Stimulated activated CD8-positive, alpha-beta memory T cell treated with anti-CD3 and anti-CD28 coated beads, Interleukin-12 subunit alpha, Interleukin-12 subunit beta, amount 100 ng/mL, for 1 hour (primary cell): ENCODE measurements at places on chromosomes 13 and 19.
A peak's percentile ranks its signal among the peaks of the same experiment; 100 is the strongest.

GRCh38 chr13:48738311-48738710, 84.6 kb downstream of the CYSLTR2 start:
- DNase-seq, result no peak

DNA sequence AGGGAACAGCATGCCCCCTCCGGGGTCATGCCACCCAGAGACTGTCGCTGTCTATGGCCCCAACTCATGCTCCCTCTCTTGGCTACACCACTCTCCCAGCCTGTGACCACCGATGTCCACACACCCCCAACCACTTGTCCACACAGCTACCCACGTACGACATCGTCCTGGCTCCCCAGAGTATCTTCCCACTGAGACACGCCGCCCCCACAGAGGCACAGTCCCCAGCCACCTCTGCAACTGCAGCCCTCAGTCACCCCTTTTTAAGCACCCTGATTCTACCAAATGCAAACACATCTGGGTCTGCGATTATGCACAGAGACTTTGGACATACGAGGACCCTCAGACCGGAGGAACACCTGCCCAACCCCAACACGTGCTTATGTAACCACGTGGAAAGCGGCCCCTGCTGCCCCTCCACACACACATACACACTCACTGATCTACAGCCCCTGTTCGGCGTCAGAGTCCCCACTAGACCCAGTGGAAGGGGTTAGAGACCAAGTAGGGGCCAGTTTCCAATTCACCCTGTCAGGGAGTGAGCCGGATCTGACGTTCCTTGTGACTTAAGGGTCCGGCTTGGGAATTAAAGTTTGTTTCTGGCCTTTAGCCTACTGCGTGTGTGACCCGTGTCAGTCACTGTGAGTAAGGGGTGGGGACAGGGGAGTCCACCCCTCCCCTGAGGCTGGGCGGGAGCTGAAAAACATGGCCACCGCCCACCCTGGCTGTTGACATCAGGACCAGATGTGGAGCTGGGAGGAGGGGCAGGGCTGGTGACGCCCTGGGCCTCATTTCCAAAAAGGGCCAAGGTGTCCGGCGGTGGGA, 11.9 kb upstream of the AXL start:
- DNase-seq, result no peak

- no peak for DNase-seq
Observed at GRCh38 chr19:4916292-4917082, 7.2 kb downstream of the UHRF1 start.

GRCh38 chr19:1172353-1173158, 1.5 kb downstream of the SBNO2 start:
- no peak for DNase-seq

DNA sequence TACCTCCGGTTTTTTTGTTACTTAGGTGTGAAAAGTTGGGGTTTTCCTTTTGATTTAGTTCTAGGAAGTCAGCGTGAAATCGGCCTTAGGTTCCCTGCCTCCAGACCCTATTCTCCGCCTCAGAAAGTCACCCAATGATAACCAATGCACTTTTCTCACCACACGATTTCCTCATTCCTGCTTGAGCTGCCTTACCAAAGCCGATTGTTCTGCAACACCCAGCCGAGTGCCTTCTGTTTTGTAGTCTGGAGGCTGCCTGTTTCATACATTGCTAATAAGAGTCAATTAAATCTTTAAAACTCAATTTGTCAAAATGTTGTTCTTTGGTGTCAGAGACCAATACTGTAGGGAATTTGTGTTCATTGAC, 39.7 kb downstream of the GJA3 start:
- DNase-seq, result no peak

DNA sequence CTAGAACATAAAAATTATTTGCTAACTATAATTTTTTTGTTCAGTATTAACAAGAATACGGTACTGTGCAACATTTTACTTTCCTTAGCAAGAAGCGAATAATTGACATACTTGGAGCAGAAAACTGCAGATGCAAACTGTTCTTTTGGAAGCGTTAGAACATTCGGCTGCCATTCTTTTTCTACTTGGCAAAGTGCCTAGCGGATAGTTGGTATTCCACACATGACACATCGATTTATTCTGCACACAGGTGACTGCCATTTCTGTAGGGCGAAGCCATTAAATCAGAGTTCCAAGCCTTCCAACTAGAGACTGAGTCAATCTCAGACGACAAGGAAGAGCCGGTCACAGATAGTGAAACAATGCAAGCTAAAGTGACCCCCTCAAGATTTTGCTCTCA, 117.4 kb downstream of the TRPC4 start:
- no peak for DNase-seq

DNA sequence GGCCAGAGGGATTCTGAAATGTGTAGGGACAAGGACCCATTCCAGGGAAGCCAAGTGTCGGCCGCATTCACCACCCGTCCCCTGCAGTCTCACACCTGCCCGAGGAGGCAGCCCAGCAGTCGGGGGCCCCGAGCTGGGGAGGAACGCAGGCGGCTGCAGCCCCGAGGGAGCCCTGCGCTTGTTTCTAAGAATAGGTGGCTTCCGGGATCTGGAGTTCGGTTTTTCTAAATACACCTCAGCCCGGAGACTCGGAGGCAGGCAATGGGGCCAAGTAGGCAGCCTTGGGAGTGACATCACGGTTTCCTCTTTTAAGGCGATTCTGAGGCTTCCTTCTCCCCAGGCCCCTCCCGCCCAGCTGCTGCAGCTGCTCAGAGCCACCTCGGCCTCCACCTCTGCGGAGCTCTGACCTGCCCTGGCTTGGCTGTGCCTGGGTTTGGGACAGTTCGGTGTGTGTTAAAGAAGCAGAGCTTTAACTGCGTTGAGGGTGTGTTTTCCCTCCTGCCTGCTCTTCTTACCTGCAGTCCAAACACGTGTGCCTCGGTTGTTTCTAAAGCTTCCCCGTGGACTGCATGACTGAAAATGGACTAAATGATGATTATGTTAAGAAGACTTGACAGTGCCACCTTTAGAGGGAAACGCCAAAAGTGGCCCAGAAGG, 80.5 kb downstream of the COL4A2 start:
- no peak for DNase-seq

DNA sequence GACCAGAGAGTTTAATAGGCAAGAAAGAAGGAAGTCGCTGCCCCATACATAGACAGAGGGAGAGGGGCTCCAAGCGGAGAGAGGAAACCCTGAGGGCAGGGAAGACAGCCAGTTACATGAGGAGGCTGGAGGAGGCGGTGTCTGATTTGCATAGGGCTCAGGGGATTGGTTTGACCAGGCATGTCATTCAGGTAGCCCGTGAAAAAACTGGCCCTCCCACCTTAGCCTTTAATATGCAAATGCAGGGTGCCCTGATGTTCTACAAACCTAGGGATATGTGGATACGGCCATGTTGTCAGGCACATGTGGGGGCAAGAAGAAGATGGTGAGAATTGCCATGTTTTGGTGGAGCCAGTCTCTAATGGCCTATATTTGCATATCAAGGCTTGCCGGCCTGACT, 1461.6 kb downstream of the PCDH9 start:
- DNase-seq, result no peak

DNA sequence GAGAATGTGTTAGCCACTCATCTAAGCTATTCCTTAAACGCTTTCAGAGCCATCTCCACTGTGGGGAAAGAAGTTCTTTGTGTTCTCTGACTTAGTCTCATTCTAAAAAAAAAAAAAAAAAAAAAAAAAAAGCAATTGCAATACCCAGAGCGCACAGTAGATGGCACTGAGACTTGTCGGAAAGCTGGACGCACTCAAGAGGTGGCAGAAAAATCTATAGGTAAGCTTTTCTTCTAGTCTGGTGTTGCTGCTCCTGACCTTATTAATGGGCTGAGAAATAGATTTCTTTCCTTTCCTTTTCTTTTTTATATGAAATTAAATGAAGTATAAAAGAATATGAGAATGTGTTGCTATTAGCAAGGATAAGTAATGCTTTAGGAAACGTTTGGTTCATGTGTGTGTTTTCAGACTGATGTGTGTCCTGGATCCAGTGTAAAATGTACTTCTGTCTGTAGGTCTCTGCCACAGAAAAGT, 4.7 kb upstream of the GJB2 start:
- DNase-seq, result peak; percentile 20

DNA sequence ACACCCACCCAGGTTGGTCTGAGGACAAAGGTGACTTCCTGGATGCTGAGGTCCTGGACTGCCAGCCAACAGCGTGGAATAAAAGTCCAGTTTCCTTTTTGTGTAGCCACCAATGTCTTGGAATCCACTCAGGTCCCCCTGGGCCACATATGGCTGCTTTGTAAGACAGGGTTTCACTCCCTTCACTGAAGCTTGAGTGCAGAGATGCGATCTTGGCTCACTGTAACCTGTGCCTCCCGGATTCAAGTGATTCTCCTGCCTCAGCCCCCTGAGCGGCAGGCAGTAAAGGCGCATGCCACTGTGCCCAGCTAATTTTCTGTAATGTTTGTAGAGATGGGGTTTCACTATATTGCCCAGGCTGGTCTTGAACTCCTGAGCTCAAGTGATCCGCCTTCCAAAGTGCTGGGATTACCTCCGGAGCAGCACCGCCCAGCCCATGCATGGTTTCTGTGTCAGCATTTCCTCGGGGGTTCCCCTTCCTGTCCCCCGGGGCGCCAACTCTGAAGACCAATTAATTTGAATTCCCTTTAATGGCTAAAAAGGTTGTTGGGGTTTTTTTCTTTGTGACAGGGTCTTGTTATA, 17.5 kb downstream of the KANK2 start:
- DNase-seq, result no peak

DNA sequence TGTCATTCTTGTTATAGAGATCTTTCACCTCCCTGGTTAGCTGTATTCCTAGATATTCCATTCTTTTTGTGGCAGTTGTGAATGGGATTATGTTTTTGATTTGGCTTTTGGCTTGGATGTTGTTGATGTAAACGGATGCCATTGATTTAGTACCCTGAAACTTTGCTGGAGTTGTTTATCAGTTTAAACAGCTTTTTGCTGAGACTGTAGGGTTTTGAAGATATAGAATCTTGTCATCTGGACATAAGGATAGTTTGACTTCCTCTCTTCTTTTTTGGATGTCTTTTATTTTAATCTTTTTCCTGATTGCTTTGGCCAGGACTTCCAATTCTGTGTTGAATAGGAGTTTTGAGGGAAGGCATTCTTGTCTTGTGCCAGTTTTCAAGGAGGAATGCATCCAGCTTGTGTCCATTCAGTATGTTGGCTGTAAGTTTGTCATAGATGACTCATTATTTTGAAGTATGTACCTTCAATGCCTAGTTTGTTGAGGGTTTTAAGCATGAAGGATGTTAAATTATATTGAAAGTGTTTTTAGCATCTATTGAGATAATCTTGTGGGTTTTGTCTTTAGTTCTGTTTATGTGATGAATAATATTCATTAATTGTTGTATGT, 16.8 kb downstream of the ZNF431 start:
- DNase-seq, result no peak

DNA sequence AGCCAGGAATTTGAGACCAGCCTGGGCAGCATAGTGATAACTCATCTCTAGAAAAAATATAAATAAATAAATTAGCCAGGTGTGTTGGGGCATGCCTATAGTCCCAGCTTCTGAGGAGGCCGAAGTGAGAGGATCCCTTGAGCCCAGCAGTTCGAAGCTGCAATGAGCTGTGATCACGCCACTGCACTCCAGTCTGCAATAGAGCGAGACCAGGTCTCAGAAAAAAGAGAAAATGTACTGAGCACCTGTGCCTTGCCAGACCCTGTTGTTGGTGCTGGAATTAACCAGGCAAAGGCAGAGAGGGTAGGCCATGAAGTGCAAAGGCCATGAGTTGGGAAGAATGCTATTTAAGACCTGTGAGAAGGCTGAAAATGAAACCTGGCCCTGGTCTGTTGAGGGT, 2.7 kb downstream of the CYTH2 start:
- no peak for DNase-seq

DNA sequence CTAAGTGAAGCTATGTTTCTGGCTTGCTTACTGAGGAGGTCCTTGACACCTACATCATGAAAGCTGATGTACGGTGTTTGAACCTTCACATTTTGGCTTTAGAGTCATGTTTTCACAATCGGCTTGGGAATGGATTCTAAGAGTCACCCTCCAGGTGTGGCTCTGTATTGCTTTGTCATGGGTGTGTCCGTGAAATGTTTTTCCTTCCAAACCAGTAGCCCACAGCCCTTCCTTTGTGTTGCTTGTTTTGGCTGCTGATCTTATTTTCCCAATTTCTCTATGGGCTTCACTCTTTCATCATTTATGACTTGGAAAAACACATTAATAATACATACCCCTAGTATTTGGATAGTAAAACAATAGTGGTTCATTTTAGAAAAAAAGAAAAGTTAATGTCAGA, 240.6 kb downstream of the GGACT start:
- no peak for DNase-seq

GRCh38 chr19:49110567-49110966, 3.6 kb upstream of the LIN7B start:
- DNase-seq, result no peak

DNA sequence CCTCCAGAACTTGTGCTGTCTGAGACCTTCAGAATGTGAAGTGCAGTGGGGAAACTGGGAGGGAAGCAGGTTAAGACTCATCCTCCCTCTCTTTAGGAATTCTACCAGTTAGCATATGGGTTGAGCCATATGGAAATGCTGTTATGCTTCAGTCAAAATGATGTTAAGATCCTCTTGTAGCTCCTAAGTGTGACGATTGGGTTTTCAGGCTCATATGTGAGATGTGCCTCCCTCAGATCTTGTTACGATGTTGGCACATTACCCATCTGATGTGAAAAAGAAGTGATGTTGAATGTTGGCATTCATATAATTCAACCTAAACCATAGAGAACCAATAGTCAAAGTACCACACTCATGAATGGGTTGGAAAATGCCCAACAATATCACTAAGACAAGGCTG, 67.8 kb upstream of the IPO5 start:
- no peak for DNase-seq

- DNase-seq, result no peak
Observed at GRCh38 chr13:24511816-24512196, 772 bp downstream of the PARP4 start.

GRCh38 chr13:84606616-84607015, 724.3 kb upstream of the SLITRK1 start:
- no peak for DNase-seq

DNA sequence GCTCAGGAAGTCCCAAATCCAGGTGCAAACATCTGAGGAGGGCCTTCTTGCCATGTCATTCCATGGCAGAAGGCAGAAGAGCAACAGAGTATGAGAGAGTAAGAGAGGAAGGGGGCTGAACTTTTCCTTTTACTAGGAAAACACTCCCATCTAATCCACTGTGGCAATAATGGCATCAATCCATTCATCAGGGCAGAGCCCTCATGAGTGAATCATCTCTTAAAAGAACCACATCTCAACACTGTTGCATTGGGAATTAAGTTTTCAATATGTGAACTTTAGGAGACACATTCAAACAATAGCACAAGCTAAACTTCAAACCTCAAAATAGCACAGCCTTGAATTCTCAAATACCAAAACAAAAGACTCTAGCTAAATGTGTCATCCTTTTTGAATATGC, 264.5 kb downstream of the KCTD12 start:
- DNase-seq, result no peak

GRCh38 chr19:49056101-49056901, 1.2 kb downstream of the CGB7 start:
- DNase-seq, result no peak

DNA sequence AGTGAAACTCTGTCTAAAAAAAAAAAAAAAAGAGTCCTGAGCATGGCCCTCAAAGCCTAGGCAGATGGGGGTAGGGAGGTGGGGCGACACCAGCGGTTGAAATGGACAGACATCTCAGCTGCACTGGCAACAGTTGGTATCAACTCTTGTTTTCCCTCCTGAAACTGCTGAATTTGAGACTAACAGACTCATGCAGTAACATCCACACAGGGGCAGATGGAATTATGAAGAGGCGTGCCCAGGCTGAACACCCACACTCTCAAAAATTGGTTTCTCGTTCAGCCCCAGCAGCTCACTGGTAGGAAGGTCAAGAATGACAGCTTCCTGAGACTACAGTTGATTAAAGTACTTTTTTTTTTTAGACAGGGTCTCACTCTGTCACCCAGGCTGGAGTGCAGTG, 24.1 kb downstream of the PBX4 start:
- no peak for DNase-seq

GRCh38 chr13:84127597-84128128, 245.4 kb upstream of the SLITRK1 start:
- no peak for DNase-seq
